ENCODE measurements at places on chromosomes 7 and 10. TPM values are rescaled to one million over a fixed set of nuclear protein-coding genes. Genes with fewer than 3 reads are reported as not detected.
A peak's percentile ranks its signal among the peaks of the same experiment; 100 is the strongest.

GRCh38 chr7:36283711-36284130 is 105.9 kb upstream of the ANLN start:
- ATAC-seq, result no peak

- ATAC-seq, result no peak
Observed at GRCh38 chr7:155848691-155849669, 36.7 kb upstream of the SHH start.

- ATAC-seq, result no peak
Observed at GRCh38 chr7:36468370-36469101, 78.9 kb downstream of the ANLN start.

- ATAC-seq, result no peak
Observed at GRCh38 chr7:30796105-30796869, 25.1 kb downstream of the MINDY4 start.

- ATAC-seq, result no peak
Observed at GRCh38 chr7:23076772-23077171, 28.8 kb upstream of the KLHL7 start.

DNA sequence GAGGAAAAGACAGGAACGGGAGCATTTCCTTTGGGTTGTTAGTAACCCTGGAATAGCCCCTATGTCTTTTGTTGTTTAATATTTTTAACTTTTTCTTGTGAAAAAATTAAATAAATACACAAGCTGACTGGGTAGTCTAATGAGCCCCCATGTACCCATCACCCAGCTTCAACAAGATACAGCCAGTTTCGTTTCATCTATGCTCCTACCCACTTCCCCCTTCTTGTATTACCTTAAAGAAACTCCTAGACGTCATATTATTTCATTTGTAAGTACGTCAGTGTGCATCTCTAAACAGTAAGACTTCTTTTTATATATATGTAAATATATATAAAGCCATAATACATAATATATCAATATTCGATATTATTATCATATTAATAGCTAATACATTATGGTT is 42.8 kb upstream of the NUB1 start:
- no peak for ATAC-seq

DNA sequence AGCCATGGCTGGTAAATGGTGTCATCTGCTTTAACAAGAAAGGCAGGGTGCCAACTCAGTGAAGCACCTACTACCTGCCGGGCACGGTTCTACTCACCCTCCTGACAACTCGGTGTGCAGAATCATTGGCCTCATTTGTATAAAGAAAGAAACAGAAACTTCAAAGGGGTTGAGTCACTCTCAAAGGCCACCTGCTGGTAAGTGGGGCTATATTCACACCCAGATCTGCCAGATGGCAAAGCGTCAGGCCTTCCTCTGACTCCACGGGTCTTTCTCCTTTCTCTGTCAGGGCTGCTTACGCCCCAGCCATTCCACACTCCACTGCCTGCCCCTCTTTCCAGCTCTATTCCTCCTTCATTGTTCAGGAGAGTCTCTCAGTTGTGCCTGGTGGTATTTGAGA is 309.2 kb downstream of the GFRA1 start:
- ATAC-seq, result no peak

DNA sequence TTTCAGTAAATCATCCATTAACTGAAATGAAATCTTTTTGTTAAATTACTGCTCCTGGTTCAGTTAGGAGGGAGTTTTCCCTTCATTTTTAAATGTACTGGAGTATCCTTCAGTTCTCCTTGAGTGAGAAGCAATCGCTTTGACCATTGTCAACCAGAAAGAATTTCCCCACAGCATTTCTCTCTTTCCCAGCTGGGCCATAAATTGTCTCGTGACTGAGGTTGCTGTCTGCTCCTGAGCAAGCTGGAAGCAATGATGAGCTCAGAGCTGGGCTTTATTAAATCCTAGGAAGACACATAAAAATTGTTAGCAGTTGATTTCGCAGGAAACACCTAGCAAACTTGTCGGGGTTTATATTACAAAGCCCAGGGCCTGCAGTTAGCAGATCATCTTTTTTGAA is 102.0 kb upstream of the INSYN2A start:
- no peak for ATAC-seq

GRCh38 chr7:26441611-26442277 is 150.1 kb downstream of the SNX10 start:
- no peak for ATAC-seq

- peak; percentile 98 for ATAC-seq
Observed at GRCh38 chr10:104246976-104247375, 7.7 kb upstream of the GSTO1 start.

- ATAC-seq, result no peak
Observed at GRCh38 chr7:93249491-93250148, 17.5 kb downstream of the VPS50 start.

DNA sequence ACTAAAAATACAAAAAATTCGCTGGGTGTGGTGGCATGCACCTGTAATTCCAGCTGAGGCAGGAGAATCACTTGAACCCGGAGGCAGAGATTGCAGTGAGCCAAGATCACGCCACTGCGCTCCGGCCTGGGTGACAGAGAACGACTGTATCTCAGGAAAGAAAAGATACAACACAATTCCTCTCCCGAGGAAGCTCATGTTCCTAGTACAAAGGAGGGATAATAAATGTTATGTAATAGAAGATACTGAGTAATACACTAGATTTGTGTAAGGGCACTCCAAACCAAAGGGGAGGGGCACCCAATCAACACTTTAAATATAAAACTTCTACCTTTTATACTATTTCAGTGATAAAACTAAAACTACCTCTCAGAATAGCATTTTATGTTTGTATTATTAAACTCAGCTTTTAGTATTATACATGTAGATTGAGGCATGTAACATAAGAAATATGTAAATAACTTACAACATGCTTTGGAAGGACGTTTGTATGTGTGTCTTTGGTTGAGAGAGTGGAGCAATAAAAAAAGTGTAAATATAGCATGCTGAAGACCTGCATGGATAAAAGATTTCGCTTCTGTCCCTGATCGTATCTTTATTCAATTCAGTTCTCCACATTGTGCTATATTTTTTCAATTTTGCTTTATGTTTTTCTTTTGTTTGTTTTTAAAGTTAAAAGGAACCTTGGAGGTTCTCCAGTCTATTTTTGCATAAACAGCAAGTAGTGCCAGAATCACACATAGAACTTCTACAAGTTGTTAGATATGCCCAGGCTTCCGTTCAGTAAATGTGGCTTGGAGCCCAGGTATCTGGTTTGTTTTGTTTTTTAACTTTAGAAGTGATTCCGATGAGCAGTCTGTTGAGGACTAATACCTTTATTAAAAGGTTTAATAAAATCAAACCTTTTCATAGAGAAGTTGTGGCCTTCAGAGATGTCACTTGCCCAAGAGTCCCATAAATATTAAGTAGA is 71.9 kb downstream of the WAC start:
- no peak for ATAC-seq

DNA sequence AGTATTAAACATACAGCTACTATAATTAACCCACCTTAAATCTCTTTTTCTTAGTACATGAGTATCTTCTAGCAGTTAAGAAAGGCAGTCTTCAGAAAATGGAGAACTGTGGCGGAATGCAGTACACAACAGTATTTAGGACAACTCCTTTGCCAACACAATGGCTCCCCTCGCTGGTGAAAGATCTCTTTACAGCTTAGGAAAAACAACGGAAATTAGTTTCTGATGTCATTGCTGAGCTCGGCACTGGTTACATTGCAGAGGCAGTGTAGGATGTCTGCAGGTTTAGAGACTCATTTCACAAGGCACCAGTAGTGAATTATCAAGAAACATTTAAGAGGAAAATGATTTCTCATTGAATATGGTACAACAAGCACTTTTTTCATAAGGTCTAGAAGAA is 43.4 kb downstream of the GLRX3 start:
- peak; percentile 96 for ATAC-seq

GRCh38 chr10:19169684-19170083 is 121.1 kb downstream of the MALRD1 start:
- peak; percentile 31 for ATAC-seq

- no peak for ATAC-seq
Observed at GRCh38 chr10:28359334-28359733, 56.5 kb upstream of the MPP7 start.

DNA sequence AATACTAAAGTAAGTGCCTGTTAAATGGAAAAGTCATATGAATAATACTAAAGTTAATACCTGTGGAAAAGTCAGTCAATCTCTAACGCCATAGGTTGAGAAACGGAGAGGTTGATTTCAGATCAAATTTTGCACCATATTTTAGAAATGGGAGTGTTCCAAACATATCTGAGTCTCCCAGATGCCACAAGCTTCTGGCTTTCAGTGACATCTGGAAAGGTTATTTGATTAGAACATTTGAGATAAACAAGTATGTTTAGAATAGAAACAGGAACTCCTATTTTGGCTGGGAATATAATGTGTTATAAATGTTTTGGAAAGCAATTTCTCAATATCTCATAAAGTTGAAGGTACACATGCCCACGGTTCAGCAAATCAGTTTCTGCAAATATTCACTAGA is 5.8 kb downstream of the MACC1 start:
- ATAC-seq, result no peak

- ATAC-seq, result no peak
Observed at GRCh38 chr7:2928256-2928612, 84.1 kb upstream of the GNA12 start.

GRCh38 chr7:149772956-149773434 is 393 bp downstream of the ZNF467 start:
- peak; percentile 1 for ATAC-seq

GRCh38 chr10:43076876-43077420 is at the start of gene RET:
Gene RET (plus strand): TSS chr10:43077069. CDS start chr10:43077259, 190 bp downstream.
- ATAC-seq, result peak; percentile 70

GRCh38 chr10:112977426-112977898 is 27.4 kb downstream of the TCF7L2 start:
- ATAC-seq, result peak; percentile 91

- no peak for ATAC-seq
Observed at GRCh38 chr10:77041636-77042258, 595.9 kb downstream of the KCNMA1 start.

GRCh38 chr10:45592432-45592831 is 80.1 kb downstream of the ZFAND4 start:
- ATAC-seq, result no peak

DNA sequence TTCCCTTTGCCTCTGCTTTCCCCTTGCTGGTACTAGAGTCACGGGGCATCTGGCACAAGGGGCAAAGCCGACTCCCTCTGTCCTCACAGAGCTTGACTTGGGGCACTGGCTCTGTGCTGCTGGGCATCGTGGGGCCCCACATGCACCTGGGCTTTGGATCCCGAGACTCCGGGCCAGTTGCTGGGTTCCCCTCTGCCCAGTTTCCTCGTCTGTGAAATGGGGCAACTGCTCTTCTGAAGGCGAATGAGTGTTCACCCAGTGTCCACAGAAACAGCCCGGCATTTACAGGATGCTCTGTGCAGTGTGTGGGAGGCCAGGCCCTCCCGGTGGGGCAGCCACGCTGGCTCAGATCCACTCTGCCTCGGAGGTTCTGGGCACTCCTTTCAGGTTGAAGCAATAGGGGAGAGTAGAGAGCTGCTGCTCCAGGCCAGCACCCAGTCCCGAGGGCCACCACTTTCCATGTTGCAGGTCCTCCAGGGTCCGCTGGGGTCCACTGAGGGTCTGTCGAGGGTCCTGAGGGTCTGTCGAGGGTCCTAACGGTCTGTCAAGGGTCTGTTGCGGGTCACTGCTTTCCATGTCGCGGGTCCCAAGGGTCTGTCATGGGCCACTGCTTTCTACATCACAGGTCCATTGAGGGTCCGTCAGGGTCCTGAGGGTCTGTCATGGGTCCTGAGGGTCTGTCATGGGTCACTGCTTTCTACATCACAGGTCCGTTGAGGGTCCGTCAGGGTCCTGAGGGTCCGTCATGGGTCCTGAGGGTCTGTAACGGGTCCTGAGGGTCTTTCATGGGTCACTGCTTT is 103.6 kb downstream of the VIPR2 start:
- ATAC-seq, result no peak

GRCh38 chr7:70775570-70776156 is 356.3 kb upstream of the GALNT17 start:
- no peak for ATAC-seq

DNA sequence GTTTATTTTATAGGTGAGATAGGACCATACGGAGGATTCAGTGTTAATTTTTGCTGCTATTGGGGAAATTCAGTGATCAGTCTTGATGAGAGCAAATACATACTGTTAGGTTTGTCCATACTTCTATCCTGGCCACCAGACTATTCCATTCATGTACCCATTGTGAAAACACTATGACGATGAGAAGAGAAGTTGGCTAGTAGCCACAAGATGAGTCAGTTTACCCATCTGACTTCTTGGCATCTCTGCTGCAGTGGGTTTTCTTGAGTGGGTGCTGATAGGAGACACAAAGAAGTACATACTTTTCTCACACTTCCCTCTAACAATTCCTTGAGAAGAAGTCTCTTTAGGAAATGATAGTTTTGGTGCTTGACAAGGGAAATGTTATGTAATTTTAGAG is 133.1 kb downstream of the TFPI2 start:
- ATAC-seq, result no peak

DNA sequence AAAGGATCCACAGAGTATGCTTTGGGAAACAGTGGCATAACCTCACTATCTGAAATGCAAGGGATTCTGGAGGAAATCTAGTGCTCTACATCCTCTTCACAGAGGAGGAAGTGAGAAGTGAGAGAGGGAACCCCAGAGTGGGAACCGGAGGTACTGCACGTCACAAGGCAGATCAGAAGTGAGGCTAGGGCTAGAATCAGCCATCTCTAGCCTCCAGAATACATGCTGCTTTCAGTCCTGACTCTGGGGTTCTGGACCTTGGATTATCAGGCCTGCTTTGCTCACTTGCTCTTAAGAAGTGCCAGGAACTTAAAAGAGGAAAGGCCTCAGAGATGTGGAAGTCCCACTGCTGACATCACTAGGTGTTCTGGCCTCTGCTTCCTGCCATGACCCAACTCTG is 25.7 kb downstream of the ZNF503 start:
- no peak for ATAC-seq

GRCh38 chr10:124560377-124561105 is 98.9 kb downstream of the LHPP start:
- peak; percentile 97 for ATAC-seq

GRCh38 chr7:20114468-20114867 is 102.7 kb downstream of the MACC1 start:
- no peak for ATAC-seq

The GOLGA7B gene
- total RNA-seq, result 2.2 TPM

The MRPS17 gene
- 12.2 TPM for total RNA-seq

The HECW1 gene
- total RNA-seq, result 17.1 TPM

The MICALL2 gene
- 2.1 TPM for total RNA-seq

The FAM25G gene
- total RNA-seq, result not detected

The ATG9B gene
- 1.3 TPM for total RNA-seq

The LIPN gene
- total RNA-seq, result not detected

The CHAT gene
- 0.26 TPM for total RNA-seq

The HMX3 gene
- total RNA-seq, result 0.16 TPM

The GNB2 gene
- 141 TPM for total RNA-seq

The PLOD3 gene
- 66.0 TPM for total RNA-seq

The OR2A5 gene
- not detected for total RNA-seq

The VWA2 gene
- 0.87 TPM for total RNA-seq

The INMT gene
- 0.39 TPM for total RNA-seq

The PLXDC2 gene
- 12.0 TPM for total RNA-seq

The CALCR gene
- not detected for total RNA-seq

The SFRP5 gene
- 0.80 TPM for total RNA-seq

The ZC3HAV1L gene
- 9.8 TPM for total RNA-seq

The PGAM2 gene
- not detected for total RNA-seq

Measured in motor neuron (in vitro differentiated cells).